Suprapubic skin (tissue), 4 donors: ENCODE measurements at places on chromosomes 13 and 19.

- no peak for DNase-seq
Observed at GRCh38 chr13:78137404-78138142, 218.9 kb upstream of the EDNRB start.

DNA sequence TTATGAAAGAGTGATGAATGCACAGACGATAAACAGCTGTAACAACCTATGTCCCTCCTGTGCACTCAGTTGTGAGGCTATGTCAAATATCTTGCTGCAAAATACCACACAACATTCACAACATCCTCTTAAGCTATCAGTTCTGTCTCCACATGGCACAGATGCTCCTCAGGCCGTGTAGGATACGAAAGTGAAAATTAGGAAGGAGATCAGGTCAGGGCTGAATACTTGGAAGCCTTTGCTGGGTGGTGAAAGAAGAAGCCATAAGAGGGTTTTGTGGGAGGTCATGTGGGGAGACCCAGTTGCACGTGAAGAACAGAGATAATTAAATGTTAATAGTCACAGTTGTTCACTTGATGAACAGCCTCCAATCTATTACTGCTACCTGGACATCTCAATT is 58.9 kb downstream of the RXFP2 start:
- DNase-seq: no peak

- no peak for DNase-seq
Observed at GRCh38 chr13:69040898-69041297, 1066.7 kb upstream of the ATXN8OS start.

GRCh38 chr13:113122550-113123225 is at the start of gene F10:
Gene F10, plus strand, starts transcription at chr13:113122799. Its CDS starts 57 bp downstream, at chr13:113122856.
- no peak for DNase-seq

DNA sequence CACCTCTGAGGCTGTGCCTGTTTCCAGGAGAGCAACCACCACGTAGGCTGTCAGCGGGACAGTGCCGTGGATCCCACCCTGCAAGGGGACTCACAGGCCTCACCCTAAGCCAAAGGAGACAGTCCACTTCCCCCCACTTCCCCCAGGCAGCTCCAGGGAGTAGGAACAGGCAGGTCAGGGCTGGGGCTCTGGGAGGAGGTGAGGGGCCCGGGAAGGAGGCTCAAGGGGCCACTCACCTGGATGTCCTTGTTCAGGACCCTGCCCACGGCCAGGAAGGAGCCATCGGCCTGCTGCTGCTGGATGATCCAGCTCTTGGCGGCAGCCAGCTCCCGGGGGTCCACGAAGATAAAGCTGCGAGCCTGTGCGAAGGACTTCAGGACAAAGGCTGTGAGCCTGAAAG is 25.6 kb downstream of the F2RL3 start:
- peak; percentile 39 for DNase-seq

- no peak for DNase-seq
Observed at GRCh38 chr13:111265006-111265700, 55.3 kb upstream of the TEX29 start.

GRCh38 chr19:50324331-50324730 is 4.8 kb downstream of the KCNC3 start:
- DNase-seq: no peak

GRCh38 chr13:50800091-50800739 is 43.3 kb downstream of the DLEU7 start:
- no peak for DNase-seq

GRCh38 chr19:2329501-2329916 is 1.0 kb downstream of the SPPL2B start:
- DNase-seq: no peak

DNA sequence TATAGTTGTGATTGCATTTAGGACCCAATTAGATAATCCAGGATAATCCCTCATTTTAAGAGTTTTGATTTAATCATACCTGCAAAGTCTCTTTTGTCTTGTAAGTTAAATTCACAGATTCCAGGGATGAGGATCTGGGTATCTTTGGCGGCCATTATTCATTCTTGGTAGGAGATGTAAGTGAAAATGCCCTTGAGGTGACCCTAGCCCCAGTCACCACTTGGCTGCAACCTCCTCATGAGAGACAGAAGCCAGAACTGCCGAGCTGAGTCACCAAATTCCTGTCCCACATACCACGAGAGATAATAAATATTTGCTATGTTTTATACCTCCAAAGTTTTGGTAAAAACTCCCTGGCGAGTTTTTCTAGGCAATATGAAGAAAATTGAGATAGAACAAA is 389.4 kb downstream of the RFC3 start:
- no peak for DNase-seq

- DNase-seq: no peak
Observed at GRCh38 chr13:49315756-49316482, 68.2 kb downstream of the CDADC1 start.

- DNase-seq: no peak
Observed at GRCh38 chr13:95559100-95559499, 6.6 kb downstream of the CLDN10 start.

GRCh38 chr13:56528040-56528790 is 612.5 kb upstream of the PRR20A start:
- DNase-seq: no peak

- no peak for DNase-seq
Observed at GRCh38 chr13:84500016-84500415, 617.7 kb upstream of the SLITRK1 start.

GRCh38 chr13:73300718-73301425 is 242.1 kb downstream of the KLF5 start:
- no peak for DNase-seq

DNA sequence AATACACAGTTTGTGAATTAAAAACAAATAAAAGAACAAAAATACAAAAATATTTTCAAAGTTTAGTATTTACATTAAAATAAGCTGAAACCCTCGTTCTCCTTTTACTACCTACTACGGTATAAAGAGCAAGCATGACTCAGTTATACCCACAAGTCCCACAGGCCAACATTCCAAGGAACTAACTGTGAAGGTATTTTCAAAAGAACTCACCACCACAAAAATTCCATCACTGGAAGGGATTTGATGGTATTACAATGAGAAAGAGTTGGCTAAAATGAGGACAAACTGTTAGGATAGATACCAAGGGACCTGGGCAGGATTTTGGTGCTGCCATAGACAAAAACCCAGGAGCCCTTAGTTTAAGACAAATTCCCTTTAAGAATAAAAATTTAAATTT is 122.7 kb downstream of the TBC1D4 start:
- no peak for DNase-seq

DNA sequence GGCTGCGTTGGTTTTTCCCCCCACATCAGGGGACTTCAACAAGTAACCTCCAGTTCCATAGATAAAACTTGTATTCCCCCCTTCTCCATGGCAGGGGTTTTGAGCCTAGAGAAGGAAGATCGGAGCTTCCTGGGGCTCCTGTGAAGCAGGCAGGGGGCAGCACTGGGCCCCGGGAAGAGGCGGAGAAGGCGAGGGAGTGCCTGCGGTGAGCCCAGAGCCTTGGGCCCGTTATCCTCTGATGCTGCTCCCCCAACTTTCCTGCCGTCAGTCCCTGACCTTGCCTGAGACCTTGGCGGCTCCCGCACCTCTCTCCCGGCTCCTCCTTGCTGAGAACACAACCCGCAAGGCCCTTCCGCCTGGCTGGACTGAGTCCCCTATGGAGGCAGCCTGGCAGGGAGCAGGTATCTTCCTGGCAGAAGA is 2.5 kb downstream of the LIPE start:
- no peak for DNase-seq

DNA sequence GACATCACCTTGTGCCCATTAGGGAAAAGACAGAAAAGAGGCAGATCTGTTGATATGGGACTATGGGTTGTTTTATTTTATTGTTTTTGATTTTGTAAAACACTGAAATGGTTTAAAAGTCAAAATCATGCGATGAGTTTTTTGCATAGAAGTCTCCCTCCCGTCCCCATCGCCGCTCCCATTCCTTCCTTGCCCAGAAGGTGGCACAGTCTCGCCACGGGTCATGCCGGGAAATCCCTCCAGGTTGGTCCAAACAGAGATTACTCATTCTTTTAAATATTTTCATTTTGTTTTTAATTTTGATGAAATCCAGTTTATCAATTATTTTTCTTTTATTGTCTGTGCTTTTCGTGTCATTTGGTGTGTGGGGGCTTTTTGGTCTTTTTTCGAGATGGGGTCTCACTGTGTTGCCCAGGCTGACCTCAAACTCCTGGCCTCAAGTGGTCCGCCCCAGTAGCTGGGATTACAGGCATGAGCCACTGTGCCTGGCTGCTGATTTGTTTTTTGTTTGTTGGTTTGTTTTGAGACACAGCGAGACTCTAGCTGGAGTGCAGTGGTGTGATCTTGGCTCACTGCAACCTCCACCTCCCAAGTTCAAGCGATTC is 9.2 kb downstream of the PGPEP1 start:
- DNase-seq: no peak

- no peak for DNase-seq
Observed at GRCh38 chr13:107289540-107289939, 721.6 kb upstream of the ARGLU1 start.

DNA sequence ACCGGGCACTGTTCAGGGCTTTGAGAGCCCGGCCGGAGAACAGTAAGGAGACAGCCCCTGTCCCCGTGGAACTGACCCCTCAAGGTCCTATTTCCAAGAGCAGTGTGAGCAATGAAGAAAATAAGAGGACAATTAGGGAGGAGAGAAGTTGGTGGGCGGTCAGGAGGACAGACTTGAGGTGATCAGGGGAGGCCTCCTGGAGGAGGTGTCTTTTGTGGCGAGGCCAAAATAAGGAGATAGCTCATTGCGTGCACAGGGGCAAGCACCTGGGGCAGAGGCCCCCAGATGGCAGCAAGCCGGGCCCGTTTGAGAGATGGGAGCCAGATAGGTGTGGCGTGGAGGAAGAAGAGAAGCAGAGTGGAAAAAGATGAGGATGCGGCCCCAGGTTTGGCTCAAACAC is 2.8 kb upstream of the LRRC4B start:
- no peak for DNase-seq

DNA sequence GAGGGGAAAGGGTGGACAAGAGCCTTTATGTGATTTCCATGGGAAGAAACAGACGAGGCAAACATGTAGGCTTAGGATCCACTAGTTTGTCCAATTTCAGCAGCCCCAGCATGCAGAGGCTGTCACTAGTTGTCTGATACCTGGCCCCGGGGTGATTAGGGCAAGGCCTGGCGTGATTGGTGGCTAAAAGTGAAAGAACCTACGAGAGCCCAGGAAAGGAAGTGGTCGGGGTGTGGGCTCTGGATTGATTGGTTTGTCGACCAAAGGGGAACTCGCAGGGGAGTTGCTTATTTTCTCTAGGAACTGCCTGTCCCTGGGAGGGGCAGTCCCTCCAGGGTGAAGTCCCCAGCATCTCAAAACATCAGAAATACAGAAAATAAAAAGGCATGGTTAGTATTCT is 64.2 kb upstream of the UQCRFS1 start:
- DNase-seq: no peak

DNA sequence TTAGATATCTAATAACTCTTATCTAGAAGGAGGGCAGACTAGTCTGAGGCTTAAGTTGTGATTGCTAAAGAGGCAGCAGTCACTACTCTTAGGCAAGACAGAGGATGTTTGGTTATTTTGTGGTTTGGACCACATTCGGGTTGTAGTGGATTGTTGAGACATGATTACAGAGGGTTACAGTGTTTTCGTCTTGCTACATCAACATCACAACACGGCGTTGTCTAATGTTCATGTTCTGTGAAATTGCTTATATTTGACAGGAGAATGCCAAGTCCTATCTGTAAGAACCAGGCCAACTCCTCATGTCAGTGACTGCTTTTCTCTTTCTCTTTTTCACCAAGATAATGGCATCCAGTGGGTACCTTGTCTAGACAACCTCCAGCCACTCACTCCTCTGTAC is 16.8 kb upstream of the TM9SF2 start:
- DNase-seq: no peak

DNA sequence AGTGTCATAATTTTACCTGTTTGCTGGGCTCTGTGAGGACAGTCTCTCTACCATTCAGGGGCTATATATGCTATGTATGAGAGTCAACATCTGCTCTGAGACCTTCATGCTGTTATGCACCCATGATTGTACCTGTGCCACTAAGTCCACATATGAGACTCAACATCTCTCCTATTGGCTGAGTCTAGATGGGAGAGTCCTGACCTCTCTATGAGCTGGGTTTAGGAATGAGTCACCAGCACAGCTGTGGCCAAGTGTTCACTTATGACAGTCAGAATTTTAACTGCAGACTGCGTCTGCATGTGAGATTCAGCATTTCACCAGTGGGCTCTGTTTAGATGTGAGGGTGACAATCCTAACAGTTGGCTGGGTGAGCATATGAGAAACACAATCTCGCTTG is 49.5 kb downstream of the ZNF729 start:
- DNase-seq: peak; percentile 2

GRCh38 chr13:64477146-64477545 is 2753.0 kb downstream of the PCDH9 start:
- no peak for DNase-seq

DNA sequence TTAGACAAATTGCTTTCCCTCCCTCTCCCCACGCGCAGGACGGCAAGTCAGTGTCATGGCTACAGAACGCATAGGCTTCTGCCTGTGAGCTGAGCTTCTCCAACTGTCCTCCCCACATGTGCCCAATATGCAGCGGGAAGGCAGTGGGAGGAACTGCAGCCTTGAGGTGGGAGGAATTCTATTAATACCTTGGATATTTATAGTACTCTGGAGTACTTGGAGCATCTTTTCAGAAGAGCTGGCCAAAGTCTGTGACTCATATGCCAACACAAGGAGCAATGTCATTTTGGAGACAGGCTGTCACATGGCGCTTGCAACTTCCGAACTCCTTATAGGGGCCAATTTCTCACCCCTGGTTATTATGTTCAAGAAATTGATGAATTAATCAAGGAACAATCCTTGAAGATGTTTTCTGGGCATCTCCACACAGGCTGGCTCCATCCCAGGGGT is 245.0 kb upstream of the SERP2 start:
- DNase-seq: no peak

- no peak for DNase-seq
Observed at GRCh38 chr19:17090583-17090982, 15.0 kb downstream of the MYO9B start.

DNA sequence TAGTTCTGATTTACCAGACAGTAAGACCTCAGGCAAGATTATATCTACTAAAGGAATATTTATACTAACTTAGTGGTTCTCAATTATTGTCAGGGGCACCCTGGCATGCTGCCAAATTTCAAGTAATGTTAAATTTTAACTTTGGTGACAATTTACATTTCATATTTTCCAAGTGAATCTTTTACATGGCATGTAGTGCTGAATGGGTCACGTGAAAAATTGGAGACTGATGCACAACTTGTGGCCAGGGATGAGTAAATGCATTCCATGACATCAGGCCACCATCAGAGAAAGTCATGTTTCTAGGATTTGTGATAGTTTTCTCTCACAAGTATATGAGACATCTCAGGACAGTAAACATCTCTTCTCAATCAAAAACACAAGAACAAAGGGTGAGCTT is 202.6 kb upstream of the SOX21 start:
- no peak for DNase-seq

DNA sequence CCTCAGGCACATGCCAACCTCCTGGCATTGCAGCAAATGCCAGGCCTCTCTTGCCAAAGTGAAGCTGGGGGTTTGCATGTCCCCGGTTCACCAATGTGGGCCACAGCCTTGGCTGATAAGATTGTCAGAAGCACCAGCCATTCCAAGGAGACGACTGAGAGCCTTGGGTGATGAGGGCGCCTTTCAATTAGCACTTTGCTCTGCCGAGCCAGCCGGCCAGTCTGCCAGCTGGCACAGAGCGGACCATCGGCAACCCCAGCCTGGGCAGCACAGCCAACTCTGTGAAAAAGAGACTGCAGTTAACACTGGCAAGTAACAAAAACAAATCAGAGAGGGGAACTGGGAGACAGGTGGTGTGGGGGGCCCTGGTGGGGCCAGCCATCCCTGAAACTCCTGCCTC is 67.3 kb downstream of the EFNB2 start:
- no peak for DNase-seq
